Left lung (tissue), 14 donors: ENCODE measurements at places on chromosomes 5 and 9. TPM values are rescaled to one million over a fixed set of nuclear protein-coding genes. Genes with fewer than 3 reads are reported as not detected.

DNA sequence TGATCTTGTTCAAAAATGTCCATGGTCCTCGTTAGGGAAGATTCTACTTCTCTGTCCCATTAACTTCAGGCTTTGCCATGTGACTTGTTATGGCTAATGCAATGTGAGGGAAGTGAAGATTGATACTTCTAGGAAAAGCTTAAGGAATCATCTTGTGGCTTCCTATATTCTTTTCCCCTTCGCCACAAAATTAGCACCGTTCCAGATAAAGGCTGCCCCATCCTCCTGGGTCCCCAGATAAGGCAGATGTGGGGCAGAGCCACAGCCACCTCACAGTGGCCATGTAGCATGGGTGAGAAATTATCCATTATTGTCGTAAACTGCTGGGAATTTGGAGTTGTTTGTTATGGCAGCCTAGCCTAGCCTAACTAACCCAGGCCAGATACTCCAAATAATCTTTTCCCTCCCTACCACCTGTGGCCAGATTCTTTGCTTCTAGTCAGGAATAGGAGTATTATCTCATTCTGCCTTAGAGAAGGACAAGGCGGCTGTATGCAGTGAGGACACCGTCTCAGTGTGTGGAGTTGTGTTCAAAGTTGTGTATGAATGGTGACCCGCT, 31.9 kb upstream of the BOD1 start:
- DNase-seq: no peak

- DNase-seq: peak; percentile 78
Measured at GRCh38 chr9:136624184-136624951, 38.3 kb upstream of the EGFL7 start.

The KCTD16 gene
- 0.18 TPM for polyA plus RNA-seq

The SPATA31D4 gene
- not detected for polyA plus RNA-seq

GRCh38 chr5:61525512-61526206, 193.6 kb downstream of the ZSWIM6 start:
- DNase-seq: no peak

DNA sequence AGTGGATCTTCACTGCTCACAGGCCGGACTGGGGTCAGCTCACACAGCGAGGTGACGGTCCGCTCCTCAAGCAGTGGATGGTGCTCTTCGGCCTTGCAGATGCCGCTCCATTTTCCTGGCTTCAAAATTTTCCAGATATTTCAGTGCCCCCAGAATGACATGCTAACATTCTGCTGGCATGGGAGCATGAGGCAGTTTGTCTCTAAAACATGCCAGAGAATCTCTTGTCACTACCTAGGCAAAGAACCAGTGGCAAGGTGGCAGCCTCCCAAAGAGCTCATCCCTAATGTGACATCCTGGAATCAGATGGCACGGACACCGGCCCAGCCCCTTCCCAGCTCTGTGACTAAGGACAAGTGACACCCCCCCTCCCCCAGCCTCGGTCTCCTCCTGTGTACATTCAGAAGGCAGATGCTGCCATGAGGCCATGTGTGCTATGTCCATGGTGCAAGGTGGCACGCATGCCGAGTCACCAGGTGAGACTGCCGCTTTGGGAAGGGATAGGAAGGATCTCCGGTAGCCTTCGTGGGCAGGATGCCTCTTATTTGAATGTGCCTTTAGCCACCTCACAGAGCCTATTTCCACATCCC, 2.7 kb downstream of the S1PR3 start:
- DNase-seq: no peak

DNA sequence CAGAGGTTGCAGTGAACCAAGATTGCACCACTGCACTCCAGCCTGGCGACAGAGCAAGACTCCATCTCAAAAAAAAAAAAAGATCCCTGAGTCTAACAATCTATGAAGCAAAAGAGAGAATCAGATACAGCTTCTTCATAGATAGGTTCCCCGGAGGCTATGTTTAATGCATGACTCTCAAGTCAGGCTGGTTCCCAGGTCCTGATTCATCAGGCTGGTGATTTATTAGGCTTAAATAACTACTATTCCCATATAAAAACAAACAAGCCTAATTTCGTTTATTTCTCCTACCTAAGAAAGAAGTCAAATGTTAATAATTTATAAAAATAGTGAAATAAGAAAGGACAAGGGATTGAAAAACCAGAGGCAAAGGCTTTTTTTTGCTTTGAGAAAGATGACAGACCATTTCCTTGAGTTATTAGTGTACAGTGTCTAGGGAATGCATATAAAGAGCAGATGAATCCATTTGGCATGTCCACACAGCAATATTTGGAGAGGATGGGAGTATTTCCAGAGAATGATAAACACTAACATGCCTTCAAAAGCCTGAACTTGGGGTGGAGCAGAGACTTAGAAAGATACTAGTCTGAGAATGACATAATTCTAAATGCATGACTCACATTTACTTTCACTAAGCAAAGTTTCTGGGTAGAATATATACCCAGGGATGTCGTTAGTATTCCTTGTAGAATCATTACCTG, 115.3 kb downstream of the NREP start:
- DNase-seq: no peak

DNA sequence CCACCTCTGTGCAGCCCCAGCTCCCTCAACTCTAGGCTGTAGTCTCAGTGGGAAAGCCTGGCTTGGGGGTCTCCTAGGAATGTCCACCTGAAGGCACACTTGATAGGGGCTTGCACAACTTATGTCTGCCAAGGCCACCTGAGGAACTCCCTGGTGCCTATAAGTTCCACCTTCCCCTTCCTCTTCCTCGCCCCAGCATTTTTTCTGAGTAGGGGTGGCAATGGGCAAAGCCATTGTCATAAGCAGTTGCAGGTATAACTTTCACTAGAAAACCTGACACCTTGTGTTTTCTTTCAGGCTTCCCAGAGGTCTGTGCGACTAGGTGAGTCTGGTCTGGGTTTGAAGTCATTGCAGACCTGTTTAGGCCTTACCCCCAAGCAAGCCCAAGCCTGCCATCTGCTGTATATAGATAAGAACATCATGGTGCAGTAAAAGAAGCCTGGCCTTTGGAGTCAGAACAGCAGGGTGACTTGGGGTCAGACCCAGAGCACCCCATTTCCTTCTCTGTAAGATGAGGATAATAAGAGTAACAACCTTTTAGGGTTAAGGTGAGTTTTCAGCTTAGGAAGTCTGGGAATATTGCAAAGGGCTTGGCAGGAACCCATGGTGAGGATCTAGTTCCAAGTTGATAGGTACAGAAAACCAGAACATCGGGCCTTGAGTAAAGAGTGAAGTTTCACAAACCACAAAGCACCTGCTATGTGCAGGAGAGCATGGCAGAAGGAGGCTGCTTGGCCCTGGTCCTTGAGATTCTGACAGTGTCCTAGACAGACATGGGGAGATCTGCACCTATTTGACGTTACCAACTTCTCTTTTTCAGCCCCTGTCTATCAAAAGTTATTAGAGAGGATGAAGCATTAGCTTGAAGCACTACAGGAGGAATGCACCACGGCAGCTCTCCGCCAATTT, 33.8 kb downstream of the TGFBI start:
- DNase-seq: no peak

The TSSK1B gene
- polyA plus RNA-seq: 0.14 TPM

DNA sequence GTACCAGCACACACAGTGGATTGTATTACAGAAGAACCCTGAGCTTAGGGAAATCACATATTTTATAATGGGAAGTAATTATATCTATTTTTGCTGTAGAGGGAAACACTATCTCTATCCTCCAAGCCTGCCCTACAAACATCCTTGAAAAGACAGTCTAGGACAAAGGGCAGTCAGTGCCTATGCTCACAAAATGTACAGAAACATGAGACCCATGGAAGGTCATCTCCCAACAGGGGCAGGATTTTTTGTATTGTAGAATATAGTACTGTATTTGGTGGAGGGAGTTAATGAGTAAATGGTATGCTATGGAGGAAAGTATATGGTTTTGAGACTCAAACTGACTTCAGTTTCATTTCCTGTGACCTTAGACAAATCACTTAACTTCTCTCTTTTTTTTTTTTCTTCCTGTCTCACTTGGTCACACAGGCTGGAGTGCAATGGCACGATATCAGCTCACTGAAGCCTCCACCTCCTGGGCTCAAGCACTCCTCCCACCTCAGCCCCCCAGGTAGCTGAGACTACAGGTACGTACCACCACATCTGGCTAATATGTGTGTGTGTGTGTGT, 5.8 kb upstream of the RAB14 start:
- DNase-seq: no peak

DNA sequence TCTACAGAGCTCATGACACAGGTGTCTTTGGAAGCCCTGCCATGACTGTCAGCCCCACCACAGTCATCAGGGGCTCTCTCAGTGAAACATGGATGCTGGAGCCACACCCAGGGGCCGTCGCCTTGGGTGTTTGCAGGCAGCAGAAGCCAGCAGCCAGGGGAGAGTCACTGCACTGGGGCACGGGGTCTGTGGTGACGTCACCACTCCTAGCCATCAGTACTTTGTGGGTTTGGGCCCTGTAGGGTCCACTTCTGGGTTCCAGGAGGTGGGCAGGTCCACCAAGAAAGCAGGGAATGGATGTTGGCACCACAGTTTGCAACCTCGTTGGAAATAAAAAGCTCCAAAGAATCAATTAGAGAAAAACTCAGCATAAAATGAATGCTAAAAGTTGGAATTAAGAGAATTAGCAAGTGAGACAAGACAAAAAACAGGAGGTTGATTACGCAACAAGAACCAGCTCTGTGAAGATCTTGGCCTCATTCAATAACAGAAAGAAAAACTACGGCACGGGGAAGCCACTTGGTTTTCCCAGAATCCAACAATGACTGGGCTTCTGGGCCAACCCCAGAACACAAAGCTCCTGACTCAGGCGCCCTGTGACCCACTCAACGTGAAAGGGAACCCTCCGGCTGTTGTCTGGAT, 34.3 kb downstream of the MED10 start:
- no peak for DNase-seq

The CDC26 gene
- polyA plus RNA-seq: 32.7 TPM

The NDOR1 gene
- polyA plus RNA-seq: 9.8 TPM

The TMEM215 gene
- not detected for polyA plus RNA-seq

GRCh38 chr9:13524245-13524644, 244.8 kb upstream of the MPDZ start:
- no peak for DNase-seq

- DNase-seq: no peak
Measured at GRCh38 chr9:21825637-21826036, 23.2 kb downstream of the MTAP start.

GRCh38 chr5:180646963-180647305, 2.5 kb downstream of the FLT4 start:
- DNase-seq: no peak

- no peak for DNase-seq
Measured at GRCh38 chr9:129497813-129498450, 123.0 kb downstream of the C9orf50 start.

- DNase-seq: no peak
Measured at GRCh38 chr9:119227422-119227821, 141.8 kb downstream of the BRINP1 start.

The UBAC1 gene
- polyA plus RNA-seq: 30.7 TPM

DNA sequence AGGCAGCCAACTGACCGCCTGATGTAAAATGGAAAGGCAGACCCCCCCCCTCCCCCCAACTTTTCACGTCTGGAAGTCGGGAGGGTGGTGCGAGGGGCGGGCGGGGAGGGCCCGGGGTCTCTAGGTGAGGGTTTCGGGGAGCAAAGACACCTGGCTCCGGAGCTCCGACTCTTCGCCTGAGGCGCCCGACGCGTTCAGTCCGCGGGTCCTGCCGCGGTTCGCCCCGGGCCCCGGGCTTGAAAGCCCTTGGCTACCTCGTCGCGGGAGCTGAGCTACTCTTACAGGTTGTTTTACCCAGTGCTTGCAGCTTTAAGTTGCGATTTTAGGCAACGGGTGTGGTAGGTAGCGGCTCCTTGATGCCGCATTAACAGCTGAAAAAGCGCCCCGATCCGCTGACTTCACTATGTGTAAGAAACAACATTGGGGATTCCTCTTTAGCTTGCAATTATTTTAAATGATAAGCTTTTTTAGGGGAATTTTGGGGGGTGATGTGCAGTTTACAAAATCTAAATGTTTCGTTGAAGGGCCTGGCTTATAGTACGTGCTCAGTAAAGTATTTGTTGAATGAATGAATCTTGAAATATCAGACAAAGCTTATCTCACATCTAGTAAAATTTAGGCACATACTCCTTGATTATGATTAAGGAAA, 722 bp downstream of the CDC42SE2 start:
- no peak for DNase-seq

DNA sequence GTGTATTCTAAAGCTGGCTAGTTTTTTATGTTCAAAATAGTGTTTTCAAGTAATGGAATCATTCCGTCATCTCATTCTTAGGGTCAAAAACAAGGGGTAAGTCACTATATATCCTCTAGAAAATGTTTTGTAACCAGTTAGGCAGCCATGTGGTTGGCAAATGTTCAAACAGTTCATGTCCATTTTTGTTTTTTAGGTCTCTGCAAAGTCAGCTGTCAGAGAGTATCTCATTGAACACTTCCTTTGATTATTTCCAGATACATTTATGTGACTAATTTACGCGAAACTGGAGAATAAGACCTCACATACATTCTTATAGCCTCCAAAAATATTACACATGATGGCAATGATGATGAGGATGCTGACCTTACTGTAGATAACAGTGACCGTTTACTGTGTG, 50.4 kb downstream of the TRIO start:
- no peak for DNase-seq

DNA sequence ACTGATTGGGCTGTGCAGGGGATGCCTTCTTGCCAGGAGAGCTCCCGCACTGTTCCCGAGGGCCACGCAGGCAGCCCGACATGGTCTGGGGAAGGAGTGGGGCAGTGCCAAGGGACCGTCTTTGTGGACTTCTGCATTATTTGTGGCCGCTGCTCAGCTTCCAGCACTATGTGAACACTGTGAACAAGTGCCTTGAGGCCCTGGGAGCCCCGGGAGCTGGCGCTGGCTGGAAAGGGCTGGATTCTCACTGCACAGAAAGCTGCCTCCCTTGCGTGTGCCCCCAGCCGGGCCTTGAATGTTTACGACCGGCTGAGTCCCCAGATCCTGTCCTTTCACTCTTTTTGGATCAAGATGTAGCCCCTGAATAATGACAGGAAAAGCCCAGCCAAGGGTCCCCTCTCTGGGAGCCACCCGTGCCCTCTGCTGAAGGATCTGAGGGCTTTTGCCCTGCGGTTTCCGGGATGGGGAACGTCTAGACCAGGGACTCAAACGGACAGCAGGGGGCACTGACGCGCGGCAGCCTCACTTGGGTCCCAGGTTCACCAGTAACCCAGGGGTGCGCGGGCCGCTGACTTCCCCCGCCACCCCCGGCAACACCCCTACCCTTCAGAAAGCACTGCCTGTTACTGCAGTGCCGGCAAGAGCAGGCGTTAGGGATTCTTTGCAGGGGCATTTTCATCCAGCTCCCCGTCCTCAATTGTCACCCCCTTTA, 98.9 kb upstream of the FCN2 start:
- no peak for DNase-seq
